ENCODE measurements at places on chromosomes 13 and 19.

GRCh38 chr13:86839221-86839620, 832.0 kb upstream of the SLITRK5 start:
- DNase-seq, result no peak

DNA sequence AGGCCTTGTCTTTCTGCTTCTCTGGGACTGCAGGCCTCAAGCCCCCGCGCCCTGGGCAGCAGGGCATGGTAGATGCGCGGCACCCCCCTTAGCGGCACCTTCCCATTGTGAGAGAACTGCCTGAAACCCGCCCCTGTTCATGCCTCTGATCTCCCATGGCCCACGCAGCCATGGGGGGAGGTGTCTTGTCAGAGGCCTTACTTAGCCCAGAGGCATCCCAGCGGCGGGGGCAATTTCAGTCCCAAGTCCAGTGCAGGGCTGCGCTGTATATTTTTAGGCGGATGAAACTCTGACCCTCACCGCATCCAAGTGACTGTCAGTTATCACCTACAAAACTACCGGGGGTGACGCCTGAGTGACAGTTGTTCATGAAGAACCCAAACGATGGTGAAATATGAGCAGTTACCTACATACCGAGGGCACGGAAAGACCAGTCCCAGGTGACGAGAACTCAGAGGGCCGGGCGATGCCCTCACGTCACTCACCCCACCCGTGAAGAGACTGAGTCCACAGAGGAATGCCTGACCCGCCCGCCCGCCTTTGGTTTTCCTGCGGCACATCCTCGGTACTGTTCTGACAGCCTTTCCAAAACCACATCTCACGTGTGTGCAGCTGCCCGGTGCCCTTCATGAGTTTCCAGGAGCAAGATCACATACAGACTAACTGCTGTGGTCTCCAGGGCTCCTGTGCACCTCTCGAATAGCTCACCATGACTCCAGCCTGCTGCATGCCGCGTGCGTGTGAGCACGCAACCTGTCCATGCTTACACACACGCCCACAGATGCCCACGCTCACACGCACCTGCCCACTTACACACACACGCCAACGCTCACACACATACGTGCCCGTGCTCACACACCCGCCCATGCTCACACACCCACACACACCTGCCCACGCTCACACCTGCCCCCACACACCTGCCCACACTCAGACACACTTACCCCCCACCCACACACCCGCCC, 14.4 kb downstream of the IL17D start:
- DNase-seq, result no peak

- DNase-seq, result no peak
Observed at GRCh38 chr13:108425056-108425455, 155.5 kb downstream of the TNFSF13B start.

DNA sequence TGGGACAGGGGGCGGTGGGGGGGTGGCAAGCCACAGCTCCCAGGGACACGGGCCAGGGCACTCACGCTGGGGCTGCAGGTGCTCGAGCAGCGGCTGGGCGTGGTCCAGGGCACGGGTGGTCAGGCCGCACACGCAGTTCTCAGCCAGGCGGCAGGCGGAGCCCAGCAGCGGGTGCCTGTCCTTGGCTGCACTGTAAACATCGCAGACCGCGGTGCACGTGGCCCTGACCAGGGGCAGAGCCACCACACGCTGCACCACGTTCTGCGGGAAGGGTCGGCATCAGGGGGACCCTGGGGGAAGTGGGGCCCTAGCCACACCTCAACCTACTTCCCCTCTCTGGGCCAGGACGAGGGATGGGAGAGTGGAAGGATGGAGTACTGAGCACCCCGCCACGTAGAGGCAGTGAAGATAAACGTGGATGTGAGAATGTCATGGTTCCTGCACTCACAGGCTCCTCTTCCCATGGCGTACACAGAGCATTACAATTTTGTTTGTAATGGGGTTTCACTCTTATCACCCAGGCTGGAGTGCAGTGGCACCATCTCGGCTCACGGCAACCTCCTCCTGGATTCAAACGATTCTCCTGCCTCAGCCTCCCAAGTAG, 3.4 kb downstream of the PLIN5 start:
- DNase-seq, result no peak

DNA sequence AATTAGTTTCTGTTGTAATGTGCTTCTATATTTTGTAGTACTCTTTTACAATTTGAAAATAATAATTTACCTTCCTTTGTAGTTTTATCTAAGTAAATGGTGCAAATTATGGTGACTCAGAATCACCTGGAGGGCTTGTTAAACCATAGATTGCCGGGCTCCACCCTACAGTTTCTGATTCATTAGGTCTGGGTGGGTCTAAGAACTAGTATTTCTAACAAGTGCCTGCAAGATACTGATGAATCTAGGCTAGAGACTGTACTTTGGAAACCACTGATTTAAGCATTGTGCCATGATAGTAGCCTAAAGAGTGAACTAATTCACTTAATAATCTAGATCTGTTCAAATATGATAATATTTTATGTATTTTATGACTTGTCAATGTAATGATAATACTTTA, 437.4 kb upstream of the SPRY2 start:
- no peak for DNase-seq

DNA sequence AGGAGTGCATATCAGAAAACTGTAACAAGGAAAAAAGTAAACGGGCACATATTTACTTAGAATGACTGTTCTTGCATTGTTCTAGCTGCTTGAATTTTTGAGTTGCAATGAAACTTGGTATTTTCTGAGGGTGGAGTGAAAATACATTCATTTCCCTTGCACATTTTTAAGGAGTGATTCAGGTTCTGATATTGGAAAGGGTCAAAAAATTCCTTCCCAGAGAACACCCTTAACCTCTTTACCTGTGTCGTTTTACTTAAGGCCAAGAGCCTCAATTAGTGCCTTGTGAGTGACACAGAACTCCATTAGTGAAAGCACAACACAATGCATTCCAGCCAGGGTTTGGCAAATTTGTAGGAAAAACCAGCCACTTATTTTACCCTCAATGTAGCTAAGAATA, 2.3 kb downstream of the ITGBL1 start:
- no peak for DNase-seq

DNA sequence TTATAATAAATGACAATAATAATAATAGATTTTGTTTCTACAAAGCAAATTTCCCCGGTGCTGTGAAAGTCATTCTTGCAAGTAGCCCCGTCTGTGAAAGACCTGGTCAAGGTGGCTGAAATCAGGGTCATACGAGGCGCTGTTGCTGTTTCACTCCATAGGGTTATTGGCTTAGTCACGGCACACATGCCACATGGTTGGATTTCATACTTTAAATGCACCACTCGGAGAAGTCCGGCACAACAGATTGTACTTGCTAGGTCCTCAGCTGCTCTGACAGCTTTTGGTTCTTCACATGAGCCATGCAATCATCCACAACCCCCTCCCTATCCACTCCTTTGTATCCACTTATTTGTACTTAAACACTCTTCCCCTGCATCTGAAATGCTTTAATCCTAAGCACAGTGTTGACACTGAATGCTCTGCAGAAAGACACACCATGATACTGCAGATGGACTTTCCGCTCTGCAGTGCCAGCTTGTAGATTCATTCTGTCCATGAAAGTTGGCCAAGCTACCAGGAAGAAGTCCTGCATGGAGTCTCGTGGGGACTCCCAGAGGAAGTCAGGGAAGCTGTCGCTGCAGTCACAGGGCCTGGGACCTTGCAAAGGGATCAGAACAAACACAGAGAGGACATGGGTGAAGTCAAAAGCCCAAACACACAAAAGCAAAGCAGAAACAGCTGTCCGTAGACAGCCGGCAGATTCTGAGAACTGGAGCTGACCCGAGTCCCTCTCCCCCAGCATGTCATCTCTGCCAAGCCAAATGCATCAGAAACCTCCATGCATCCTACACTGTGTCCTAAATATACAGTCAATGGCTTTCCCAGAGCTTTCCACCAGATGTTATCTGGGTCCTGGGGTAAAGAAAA, 124.6 kb downstream of the COL4A2 start:
- no peak for DNase-seq

DNA sequence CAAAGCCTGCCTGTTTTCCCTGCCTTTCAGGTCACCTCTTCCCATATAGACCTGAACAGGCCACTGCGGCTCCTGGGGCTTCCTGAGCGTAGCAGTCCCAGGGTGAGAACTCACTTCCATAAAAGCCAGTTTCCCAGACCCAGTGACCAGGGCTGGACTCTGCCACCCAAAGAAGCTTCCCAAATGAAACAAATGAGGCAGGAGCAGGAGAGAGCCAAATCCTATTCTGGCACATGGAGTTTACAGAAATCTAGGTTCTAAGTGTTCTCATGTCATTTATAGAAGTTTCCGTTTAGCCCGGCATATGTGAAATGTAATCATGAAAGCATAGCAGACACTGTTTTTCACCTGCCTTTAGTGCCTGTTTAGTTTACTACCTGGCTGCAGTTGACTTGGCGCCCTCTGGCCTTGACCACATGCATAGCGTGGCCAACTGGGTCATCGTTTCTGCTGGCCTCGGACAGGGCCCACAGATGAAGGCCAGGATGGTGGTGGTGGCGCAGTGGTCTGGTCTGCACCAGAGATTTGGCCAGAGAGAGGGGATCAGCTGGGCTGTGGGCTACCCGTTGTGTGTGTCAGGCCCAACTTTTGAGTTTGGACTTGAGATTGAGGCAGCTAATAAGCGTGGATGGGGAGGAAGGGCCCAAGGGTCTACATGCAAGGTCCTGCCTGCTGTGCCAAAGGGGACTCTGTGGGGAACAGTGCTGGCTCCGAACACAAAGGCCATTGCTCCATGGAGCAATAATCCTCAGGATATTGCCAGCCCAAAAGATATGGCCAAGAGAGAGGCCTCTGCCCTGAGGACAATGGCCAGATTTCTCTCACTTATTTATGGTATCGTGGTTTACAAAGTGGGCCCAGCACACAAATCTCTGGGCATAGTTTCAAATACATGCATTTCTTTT, 43.3 kb downstream of the NFIX start:
- DNase-seq, result no peak

DNA sequence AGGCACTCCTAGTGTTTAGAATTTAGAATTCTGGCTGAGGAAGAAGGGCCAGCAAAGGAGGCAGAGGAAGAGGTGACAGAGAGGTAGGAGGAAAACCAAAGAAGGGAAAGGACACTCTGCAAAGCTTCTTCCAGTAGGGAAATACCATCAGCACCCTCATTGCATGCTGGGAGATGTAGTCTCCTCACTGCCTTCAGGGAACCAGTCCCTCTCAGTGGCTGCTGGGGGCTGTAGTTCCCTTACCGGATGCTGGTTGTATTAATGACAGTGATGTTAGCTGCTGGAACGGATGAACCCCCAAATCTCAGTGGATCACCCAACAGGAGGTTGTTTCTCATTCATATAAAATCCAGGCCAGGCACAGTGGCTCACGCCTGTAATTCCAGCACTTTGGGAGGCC, 10.1 kb downstream of the GRIN2D start:
- no peak for DNase-seq

GRCh38 chr13:39586958-39587605, 15.9 kb downstream of the LHFPL6 start:
- DNase-seq, result no peak

DNA sequence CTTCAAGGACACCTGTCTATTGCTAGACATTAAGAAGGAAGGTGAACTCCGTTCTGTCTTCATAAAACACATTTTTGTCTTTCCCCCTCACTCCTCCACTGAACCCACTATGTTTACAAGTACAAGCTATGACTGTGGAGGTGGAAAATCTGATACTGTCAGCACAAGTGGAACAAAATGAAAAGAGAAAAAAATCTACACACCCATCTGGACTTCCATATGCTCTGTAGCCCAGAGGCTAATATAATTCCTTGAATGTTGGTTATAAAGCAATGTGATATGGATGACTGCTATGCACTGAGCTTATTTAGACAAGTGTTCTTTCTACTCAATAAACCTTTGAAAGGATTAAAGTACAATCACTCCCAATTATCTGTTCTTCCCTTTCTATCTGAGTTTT, 713.5 kb downstream of the DIAPH3 start:
- no peak for DNase-seq

- DNase-seq, result no peak
Observed at GRCh38 chr13:105070452-105070851, 1465.0 kb downstream of the EFNB2 start.

DNA sequence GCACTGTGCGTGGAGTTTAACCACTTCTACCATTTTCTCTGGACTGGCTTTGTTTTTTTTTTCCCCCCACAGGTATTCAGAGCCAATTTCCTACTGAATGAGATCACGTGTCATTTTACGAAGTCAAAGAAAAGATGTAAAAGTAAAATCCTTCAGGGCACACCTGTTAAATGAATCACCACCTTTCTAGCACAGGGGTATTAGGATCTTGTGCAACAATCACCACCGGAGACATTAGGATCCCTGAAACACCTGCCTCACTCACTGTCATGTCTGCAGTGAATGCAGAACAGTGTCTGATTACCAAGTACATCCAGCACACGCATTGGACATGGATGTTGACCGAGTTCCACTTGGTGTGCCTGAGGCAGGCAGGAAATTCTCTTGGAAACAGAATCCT, 17.2 kb downstream of the BRD4 start:
- DNase-seq, result no peak

GRCh38 chr13:89432997-89433396, 1761.8 kb downstream of the SLITRK5 start:
- DNase-seq, result no peak

GRCh38 chr19:21856773-21857514, 21.0 kb upstream of the ZNF43 start:
- no peak for DNase-seq

GRCh38 chr19:37078717-37079032, 442 bp downstream of the ZNF420 start:
- DNase-seq, result no peak

GRCh38 chr19:49543032-49543431, 15.2 kb downstream of the RCN3 start:
- DNase-seq, result no peak

DNA sequence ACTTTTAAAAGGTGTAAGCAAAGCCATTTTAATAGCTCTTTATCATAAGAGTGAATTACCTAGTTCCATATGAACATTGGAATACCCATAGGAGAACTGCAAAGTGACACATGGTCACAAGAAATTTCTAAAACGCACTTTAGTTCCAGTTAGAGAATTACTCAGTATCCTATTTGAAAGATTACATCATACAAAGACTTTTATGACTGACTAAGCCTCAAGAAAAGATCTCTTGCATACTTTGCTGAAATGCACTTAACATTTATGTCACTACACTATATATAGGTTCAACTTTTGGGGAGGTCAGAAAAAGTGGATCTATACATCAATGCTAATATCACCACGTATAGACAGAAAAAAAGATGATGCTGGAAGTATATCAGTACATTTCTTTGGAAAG, 7.1 kb downstream of the PCDH9 start:
- no peak for DNase-seq

- no peak for DNase-seq
Observed at GRCh38 chr13:32246468-32246867, 68.7 kb downstream of the ZAR1L start.

DNA sequence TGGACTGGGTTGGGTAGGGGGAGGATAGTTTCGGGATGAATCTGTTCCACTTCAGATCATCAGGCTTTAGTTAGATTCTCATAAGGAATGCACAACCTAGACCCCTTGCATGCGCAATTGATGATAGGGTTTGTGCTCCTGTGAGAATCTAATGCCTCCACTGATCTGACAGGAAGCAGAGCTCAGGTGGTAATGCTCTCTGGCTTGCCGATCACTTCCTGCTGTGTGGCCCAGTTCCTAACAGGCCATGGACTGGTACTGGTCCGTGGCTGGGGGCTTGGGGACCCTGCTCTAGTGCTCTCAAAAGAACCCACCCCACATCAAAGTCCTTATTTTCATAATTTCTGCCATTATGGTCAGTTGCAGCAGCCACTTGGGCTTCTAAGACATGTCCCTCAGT, 30.1 kb downstream of the DNAJC3 start:
- no peak for DNase-seq

GRCh38 chr13:28138012-28138755, at the start of gene PAN3:
TSS of gene PAN3 (plus strand) at chr13:28138545. CDS start at chr13:28138658, 113 bp downstream.
- no peak for DNase-seq

- no peak for DNase-seq
Observed at GRCh38 chr13:72566526-72566925, 160.9 kb downstream of the MZT1 start.

Data from NCI-H2081 treated with DMSO at 0.1 percent for 48 hours (cell line).